ENCODE measurements at places on chromosomes 6 and 20.
A peak's percentile ranks its signal among the peaks of the same experiment; 100 is the strongest.

DNA sequence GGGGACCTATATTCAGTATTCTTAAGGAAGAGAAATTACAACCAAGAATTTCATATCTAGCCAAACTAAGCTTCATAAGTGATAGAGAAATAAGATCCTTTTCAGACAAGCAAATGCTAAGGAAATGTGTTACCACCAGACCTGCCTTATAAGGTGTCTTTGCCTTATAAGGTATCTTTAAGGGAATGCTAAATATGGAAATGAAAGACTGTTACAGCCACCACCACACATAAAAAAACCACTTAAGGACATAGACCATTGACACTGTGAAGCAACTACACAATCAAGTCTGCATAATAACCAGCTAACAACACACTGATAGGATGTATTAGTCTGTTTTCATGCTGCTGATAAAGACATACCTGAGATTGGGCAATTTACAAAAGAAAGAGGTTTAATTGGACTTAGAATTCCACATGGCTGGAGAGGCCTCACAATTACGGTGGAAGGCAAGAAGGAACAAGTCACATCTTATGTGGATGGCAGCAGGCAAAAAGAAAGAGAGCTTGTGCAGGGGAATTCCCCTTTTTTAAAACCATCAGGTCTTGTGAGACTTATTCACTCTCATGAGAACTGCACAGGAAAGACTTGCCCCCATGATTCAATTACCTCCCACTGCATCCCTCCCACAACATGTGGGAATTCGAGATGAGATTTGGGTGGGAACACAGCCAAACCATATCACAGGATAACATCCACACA, 119.2 kb upstream of the LAMA2 start:
- no peak for DNase-seq

DNA sequence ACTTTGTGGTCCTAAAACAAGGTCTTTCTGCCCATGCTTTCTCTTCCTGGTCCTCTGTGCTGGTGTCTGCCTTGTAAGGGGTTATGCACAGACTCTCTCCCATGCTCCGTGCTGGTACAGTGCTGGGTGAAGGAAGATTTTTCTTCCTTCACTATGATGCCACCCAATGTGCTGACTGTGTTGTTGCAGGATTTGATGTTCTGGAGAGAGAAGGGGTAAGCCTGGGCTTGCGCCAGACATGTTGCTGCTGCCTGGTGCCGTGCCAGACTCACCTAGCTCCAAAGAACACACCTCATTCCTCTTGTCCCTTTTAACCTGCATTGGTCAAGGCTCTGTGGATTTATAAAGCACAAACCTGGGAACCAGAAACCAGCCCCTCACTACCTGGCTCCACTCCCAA, 28.4 kb upstream of the ARMH2 start:
- no peak for DNase-seq

DNA sequence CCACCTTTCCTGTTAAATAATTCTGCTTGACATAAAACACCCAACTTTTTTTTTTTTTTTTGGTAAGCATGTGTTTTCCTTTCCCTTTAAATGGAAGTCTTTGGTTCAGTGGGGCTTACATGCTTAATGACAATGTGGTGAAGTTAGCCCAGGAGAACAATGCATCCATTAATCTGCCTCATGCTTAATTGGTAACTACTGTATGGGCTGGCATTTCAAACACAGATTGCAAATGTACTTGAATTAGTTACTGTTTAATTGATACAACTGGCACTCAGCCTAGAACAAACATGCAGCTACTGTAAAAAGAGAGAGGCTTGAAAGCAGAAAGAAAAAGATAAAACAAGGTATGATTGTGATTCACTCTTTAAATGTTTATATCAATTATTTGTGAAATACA, 483.6 kb upstream of the NOX3 start:
- DNase-seq: no peak

GRCh38 chr6:34237316-34237721, 646 bp downstream of the HMGA1 start:
- DNase-seq: peak; percentile 40

DNA sequence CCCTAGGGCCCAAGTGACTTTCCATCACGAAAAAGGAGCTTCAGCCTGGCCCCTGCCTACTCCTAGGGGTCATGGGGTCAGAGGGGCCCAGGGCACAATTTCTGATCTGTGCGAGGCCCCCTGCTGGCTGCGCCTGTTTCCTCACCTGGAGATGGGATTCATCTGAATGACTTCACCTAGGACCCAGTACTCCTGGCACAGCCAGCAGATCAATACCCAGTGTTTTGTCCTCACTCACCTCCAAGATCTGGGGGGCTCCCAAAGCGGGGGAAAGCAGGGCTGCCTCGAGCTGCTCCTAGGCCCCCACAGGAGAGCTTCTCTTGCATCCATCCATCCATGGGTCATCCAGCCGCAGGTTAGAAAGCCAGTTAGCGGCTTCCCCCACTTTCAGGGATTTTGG, 33.8 kb downstream of the CD40 start:
- no peak for DNase-seq

Measured in CD4-positive, alpha-beta T cell treated with Interleukin-1 beta for 1 hour (primary cell).